ENCODE measurements at places on chromosomes 2 and 18.

- no peak for DNase-seq
Observed at GRCh38 chr2:58709274-58709673, 468.1 kb upstream of the FANCL start.

DNA sequence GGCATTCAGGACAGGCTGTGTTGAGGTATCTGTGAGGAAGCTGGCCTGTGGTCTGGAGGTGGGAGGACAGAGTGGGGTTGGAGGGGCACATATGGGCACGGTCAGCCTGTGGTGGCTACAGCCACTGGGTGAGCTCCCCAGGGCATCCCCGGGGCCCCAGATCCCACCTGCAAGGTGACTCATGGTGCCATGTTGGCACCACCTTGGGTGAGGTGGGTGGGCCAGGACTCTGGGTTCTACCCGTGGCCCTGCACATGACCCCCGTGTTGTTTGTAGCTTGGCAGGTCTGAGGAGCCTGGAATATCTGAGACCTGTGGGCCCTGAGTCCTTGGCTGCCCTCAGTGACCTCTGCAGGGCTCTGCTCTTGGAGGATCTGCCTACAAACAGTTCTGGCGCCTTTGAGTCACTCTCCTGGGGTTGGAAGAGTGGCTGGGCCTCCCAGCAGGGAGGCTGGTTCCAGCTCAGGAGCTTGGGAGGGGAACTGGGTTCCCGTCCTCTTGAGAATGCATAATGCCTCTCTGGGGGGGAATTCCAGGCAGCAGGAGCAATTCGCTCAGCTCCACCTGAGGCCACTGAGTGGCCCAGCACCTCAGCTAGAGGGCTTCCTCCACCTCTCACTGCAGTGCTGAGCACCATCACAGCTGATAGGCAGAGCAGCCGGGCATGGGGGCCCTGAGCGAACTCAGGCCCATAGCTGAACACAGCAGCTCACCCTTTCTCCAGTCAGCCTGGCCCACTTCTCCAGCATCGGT is 105.1 kb downstream of the DYSF start:
- no peak for DNase-seq

DNA sequence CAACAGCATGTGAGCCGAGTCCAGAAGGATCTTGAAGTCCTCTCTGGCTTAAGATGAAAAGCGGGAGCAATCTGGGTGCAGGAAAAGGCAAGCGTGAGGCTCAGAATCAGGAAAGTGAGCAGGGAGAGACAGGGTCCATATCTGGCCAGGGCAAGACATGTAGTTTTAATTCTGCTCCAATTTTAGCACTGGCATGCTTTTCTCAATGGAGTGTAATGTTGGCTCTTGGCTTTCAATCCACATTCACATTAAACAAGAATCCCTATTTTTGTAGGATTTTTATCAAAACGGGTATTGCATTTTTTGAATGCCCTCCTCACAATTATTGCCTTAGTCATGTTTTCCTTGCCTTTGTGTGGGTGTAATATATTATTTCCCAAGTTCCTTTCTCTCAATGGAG is 6.0 kb downstream of the SPATA3 start:
- DNase-seq = no peak

DNA sequence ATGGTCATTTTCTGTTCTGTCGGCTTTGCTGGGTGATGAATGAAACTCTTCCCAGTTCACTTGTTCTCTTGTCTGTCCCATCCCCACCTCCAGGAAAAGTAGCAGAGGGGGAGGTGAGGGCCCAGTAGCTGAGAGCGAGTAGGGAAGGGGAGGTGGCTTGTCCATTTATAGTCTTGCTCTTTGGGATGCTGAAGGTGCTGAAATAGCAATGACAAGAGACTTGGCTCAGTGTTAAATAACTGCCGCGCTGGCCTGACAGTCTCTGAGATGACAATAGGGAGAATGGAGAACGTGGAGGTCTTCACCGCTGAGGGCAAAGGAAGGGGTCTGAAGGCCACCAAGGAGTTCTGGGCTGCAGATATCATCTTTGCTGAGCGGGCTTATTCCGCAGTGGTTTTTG is at the start of gene SMYD1:
SMYD1 (plus strand) TSS at position 228 of the 400 bp plus-strand sequence; CDS start at position 268, 40 bp downstream.
- DNase-seq = no peak

DNA sequence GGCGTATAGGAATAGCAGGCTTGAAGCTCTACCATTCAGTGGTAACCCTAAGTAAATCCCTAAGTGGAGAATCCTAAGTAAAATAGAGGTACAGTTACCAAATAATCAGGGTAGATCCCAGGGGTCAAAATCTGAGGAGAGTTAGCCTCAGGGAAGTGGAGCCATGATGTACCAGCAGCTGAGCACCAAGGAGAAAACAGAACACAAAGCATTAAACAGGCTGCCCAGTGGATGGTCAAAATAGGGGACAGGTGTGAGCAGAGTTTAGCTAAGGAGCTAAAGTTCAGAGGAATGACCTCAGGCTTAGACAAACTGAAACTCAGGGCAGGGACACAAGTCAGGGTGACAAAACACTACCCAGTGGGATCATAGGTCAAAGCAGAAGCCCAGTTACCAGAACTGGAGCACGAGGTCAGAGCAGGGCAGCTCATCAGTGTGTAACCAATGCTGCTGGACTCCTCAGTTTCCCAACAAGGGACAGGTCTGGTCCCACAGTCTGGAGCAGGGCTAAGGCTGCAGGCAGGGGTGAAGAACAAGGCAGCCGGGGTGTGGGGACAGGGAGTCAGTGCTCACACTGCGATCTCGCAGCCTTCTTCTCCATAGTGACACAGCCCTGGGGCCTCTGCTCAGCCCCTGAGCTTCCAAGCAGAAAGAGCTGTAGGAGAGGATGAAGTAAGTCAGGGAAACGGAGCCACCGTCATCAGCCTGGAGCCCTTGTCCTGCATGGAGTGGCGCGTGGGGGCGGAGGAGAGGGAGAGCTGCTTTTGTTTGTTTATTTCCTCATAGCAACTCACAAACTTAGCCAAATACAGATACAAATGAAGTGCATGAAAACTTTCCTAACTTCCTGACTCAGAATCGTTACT is 264.0 kb downstream of the MREG start:
- no peak for DNase-seq

- no peak for DNase-seq
Observed at GRCh38 chr2:156083763-156084493, 248.6 kb downstream of the NR4A2 start.
